ENCODE measurements at places on chromosomes 2 and 18.

DNA sequence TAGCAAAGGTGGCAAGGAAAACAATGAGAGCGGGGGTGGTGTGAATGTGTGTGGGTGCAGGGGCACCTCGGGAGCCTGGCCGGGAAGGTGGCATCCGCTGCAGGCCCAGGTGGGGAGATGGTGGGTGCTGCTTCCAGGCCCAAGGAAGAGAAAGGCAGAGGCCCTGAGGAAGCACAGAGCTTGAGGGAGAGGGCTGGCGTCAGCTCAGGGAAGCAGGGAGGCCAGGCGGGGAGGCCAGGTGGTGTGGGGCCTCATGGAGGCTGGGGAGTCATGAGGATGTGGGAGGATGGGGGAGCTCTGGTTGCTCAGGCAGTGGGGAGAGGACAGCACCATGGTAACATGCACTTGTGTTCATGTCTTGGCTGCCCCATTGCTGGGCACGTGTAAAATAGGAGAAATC, 43.3 kb downstream of the AGAP1 start:
- DNase-seq = no peak

DNA sequence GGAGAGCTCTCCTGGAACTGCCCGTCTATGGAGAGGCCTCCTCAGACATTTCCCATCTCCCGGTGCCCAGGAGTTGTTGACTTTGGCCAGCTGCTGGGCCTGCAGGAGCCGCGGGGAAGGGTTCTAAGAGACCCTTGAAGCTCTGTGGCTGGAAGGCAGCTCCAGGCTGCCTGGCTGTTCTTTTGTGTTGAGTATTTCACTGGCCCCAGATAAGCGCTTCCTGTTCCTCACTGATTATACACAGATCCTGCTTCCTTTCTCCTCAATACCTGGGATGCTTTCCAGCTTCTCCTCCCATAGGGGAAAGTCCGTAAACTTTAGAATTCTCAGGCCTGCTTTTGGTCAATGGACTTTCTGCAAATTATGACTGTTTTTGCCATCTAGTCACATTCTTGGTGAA, 57.8 kb downstream of the TGOLN2 start:
- no peak for DNase-seq

DNA sequence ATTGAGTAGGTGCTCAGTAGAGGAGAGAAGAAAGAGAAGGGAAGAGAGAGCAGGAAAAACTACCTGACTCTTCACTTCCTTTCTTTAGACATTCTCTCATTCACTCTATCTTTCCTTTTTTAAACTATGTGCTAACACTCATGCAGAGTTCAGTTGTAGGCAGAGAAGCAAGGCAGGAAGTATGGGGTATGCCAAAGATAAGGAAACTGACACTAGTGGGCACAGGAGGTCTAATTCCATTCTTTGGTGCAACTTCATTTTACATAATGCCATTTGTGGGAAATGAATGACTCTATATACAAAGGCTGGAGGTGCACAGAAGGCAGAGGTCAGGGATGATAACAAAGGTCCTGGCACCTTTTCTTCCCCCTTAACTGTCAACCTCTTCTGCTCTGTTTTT, 35.1 kb upstream of the ACVR1 start:
- DNase-seq = no peak

- no peak for DNase-seq
Observed at GRCh38 chr2:51511002-51511401, 479.1 kb upstream of the NRXN1 start.

GRCh38 chr2:168694866-168695265, 107.6 kb upstream of the NOSTRIN start:
- DNase-seq = no peak

DNA sequence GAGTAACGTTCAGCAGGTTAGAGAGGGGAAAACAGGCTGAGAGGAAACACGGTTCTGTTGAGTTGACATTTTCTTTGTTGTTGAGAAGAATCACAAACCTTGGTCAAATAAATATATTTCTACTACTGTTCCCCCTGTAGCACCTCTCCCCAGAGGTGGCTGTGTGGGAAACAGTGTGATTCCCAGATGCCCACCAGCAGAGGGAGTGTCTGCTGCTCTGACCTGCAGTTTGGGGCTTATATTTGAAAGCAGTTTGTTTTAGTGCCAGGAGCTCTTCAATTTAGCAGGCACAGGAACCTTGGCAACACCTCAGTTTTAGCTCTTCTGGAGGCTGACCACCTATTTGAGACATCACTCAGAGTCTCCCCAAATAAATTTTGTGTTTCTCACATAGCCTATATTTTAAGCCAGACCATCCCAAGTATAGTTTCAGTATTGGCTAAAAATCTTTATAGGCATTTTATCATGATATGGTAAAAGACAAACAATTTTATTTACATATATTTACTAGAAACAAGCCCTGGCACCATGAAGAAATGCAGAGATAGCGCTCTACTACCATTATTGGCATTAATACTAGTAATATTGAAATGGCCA, 75.7 kb downstream of the PIK3C3 start:
- DNase-seq = no peak

- no peak for DNase-seq
Observed at GRCh38 chr18:11125492-11126315, 23.7 kb downstream of the PIEZO2 start.

DNA sequence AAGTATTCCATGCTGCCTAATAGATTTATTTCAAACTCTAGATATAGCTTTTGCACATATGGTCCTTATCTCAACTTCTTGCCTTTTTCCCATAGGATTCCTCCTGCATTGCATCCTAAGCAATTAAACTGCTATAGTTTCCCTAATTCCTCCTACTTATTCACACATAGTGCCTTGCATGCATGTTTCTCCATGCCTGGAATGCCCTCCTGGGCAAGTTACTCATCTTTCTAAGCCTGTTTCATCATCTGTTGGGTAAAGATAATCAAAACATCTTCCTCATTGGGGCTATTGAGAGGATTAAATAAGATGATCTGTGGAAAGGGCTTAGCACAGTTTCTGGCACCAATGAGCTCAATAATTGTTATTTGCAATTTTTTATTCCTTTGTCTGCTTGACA, 726.5 kb downstream of the SLC4A3 start:
- no peak for DNase-seq

DNA sequence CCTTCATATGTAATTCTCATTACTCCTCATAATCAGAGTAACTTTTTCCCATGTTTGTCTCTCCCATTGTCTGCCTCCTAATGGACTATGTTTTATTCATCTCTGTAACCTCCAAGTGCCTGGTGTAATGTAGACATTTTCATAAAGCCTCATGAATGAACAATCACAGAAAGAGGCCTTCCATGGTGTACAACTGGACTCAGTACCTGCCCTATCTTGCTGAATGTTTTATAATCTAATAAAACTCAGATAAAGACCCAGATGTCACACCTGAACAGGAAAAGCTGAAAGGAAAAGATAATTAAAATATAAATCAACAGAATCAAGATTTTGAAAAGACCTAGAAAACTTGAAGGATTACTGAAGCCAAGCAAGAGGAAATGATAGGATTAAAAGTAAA, 36.7 kb downstream of the RAB1A start:
- DNase-seq = no peak

DNA sequence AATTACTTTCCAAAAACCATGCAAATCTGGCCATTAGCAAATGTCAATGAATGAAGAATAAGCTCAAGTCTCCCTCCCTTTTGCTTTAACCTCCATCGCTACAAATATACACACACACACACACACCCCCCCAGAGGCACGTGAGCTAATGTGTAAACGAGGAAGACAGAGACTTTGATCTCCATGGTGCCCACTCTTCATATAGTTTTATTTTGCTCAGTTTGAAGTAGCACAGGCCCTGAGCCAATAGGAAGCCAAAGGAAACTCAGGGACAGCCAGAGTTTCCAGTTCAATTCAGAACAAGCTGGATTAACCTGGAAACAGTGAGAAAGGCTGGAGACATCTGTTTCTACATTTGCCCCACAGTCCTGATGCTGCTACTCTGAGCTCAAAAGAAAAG, 248.4 kb upstream of the MEIS1 start:
- no peak for DNase-seq

DNA sequence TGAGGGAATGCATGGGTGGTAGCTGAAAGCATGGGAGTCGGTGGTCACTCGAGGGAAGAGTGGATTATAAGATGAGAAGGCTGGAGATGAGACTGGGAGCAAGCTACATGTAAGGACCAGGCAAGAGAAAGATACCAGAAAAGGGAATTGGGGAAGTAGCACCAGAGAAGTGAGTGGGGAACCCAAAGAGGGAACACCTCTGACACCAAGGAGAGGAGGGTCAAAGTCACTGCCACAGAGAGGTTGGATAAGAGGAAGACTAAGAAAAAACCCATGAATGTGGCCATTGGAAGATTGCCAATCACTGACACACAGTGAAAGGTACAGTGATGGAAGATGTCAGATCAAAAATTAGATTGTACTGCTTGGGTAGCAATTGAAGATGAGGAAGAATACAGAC, 473.9 kb downstream of the BCL11A start:
- DNase-seq = no peak

- DNase-seq = no peak
Observed at GRCh38 chr2:4947911-4948310, 744.3 kb upstream of the SOX11 start.

DNA sequence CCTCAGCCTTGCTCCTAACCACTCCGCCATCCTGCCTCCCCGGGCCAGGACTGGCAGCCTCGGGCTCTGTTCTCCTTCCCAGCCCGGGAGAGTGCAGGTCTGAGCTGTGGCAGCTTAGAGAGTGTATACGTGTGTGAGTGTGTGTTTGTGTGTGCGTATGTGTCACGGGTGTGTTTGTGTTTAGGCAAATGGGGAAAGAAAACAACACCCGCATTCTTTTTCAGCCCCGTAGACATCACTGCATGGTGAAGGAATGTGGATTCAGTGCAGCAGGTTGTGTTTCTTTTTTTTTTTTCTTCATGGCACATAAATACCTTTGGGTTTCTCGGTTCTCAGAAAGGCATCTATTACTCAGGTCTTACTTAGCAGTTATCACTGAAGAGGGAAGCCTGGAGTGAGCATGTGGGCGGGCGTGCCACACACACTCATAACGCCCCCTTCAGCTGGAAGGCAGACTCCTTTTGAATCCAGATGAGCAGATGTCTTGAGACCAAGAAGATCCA, 44.2 kb downstream of the GLI2 start:
- DNase-seq = no peak

DNA sequence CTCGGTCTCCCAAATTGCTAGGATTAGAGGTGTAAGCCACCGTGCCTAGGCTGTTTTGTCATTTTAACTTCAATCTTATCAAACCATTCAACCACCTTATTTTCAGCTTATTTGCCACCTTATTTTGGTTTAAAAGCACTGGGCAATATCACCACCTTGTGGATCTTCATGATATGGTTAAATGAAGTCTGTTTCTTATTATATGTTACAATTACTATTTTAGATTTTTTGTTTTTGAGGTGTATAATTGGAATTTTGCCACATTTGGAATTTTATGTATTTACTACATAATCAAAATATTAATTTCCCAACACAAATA, 43.8 kb upstream of the SCN9A start:
- DNase-seq = no peak

GRCh38 chr18:73279498-73279897, 411.7 kb upstream of the NETO1 start:
- DNase-seq = no peak

- no peak for DNase-seq
Observed at GRCh38 chr2:102619414-102620319, at the start of gene SLC9A2. Gene SLC9A2, plus strand, starts transcription at chr2:102619553. Its CDS starts 296 bp downstream, at chr2:102619849.

DNA sequence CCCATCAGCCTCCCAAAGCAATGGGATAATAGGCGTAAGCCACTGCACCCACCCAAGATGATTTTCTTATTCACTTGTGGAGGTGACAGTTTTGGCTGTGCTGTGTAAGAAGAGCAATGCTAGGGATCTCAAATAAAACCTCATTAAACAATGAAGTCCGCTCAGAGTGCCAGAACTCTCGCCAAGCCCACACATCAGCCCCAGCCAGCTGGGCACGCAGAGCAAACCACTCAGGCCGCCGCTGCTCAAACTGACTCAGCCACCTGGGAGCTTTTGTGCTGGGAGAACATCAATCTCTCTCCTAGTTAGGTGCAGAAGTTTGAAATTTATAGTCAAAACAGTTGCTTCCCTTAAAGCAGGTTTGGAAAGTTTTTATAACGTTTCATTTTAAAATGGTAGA, 47.6 kb downstream of the RNF152 start:
- no peak for DNase-seq

GRCh38 chr2:58710795-58711279, 469.7 kb upstream of the FANCL start:
- DNase-seq = no peak
